ENCODE measurements at places on chromosomes 1 and 21.

- DNase-seq = no peak
Observed at GRCh38 chr1:235011064-235011598, 117.5 kb downstream of the TOMM20 start.

GRCh38 chr1:163410073-163410999 is 88.6 kb downstream of the NUF2 start:
- DNase-seq = peak; percentile 37

DNA sequence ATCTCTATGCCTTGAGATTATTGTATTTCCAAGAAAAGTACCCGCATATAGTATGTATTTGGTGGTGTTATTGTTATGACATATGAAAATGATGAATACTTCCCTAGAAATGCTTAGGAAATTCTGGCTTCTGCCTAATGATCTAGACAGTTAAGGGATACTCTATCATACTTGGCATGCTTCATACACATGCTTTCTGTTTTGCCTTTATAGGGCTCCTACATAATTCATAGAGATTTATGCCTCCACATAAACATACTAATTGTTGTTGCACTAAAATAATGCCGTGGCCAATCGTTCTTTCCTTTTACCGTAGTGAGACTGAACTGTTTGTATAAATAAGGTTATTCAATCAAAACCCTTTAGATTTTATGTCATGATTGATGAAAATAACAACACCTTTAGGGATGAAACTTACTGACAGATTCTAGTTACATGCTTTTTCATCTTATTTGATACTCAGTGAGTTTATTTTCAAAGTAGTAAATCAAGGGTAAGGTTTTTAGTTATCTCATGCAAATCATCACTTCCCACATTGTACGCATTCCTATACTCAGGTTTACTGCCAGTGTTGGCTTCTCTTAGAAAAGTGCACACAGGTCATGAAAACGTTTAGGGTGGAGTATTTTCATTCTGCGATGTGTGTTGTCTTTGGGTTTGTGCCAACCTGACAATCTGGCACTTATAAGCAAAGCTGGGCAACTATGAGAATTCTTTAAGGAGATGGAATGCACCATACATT is 40.5 kb upstream of the SCYL3 start:
- DNase-seq = no peak

DNA sequence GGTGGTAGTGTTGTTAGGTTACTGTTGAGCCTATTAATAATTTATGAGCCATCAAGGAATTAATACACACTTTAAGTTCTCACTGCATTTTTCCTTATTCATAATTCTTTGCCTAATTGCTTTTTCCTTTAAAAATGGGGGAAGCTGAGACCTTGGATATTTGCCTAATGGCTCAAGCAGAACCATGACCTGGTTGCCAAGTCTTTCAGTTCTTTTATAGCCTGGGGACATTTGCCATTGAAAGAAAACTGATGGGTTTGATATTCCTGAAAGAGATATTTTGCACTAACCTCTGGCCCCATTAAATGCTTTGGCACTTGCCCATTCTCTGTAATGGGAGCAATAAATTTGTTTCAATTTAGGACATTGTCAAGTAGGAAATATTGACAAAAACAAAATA is 18.5 kb upstream of the LRRC53 start:
- no peak for DNase-seq

Measured in HuH-7 (cell line).